ENCODE measurements at places on chromosomes 6 and 20. TPM values are rescaled to one million over a fixed set of nuclear protein-coding genes. Genes with fewer than 3 reads are reported as not detected.

- DNase-seq, result no peak
These were observed 218.4 kb upstream of the GGTLC1 start for GRCh38 chr20:24206995-24207394.

Gene MRAP2
- polyA plus RNA-seq, result 11.5 TPM

DNA sequence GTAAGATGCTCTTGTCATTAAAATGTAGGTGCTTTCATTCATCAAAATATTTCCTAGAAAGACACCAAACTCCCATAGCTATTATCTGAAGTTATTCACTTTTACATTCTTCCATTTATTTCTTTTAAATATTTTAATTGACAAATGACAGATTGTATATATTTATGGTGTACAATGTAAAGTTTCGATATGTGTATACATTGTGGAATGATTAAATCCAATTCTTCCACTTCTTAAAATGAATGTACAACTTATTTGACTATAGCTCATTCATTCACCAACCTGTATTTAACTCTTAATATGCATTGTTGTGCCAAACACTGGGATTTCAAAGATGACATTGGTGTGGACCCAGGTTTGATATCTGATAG, 41.0 kb downstream of the CCN2 start:
- no peak for DNase-seq

GRCh38 chr6:63783096-63783495, 147.5 kb downstream of the PHF3 start:
- no peak for DNase-seq

- no peak for DNase-seq
These were observed 4.6 kb downstream of the THBS2 start for GRCh38 chr6:169249057-169249456.

Gene ERVFRD-1
- polyA plus RNA-seq, result 0.25 TPM

Gene TSBP1
- polyA plus RNA-seq, result not detected

GRCh38 chr6:107489636-107490565, at the start of gene SOBP:
Gene SOBP (plus strand): TSS chr6:107490117. CDS start chr6:107490617, 500 bp downstream.
- DNase-seq, result peak; percentile 89

DNA sequence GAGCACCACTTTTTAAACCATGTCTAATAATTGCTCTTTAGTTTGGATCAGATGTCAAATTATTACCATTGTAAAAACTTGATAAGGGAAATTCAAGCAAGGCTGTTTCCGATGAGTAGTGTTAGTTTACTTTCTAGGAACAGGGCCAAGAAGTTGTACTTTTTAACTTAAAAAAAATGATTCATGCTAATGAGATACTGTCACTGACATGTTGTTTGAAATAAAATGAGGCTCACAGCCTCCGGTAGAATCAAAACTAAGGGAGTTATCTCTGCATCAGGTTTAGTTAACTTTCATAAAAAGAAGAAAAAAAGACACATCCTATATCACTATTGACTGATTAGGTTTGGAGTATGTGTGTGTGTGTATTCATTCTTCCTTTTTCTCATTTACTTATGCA, 55.2 kb upstream of the SUPT3H start:
- no peak for DNase-seq

- no peak for DNase-seq
These were observed 18.0 kb upstream of the GGTLC1 start for GRCh38 chr20:24006626-24007025.

Gene CCN6
- polyA plus RNA-seq, result 0.52 TPM

- no peak for DNase-seq
These were observed 119.4 kb downstream of the ZFAND3 start for GRCh38 chr6:37938909-37939308.

Gene NKAIN4
- 30.1 TPM for polyA plus RNA-seq

Gene COL11A2
- polyA plus RNA-seq, result 67.4 TPM

GRCh38 chr6:147648916-147649315, 140.4 kb downstream of the SAMD5 start:
- DNase-seq, result no peak

Gene SLC17A2
- polyA plus RNA-seq, result not detected

Measured in muscle of arm (tissue), 14 donors.